ENCODE measurements at places on chromosomes 12 and 14. TPM values are rescaled to one million over a fixed set of nuclear protein-coding genes. Genes with fewer than 3 reads are reported as not detected.

CLEC1A gene
- total RNA-seq: not detected

TAS2R46 gene
- 1.2 TPM for total RNA-seq

HOXC9 gene
- total RNA-seq: not detected

SPRYD3 gene
- 46.8 TPM for total RNA-seq

TAS2R9 gene
- not detected for total RNA-seq

TSHR gene
- not detected for total RNA-seq

ARHGAP9 gene
- total RNA-seq: 355 TPM

RBM19 gene
- total RNA-seq: 59.0 TPM

FAM161B gene
- total RNA-seq: 3.6 TPM

EFS gene
- not detected for total RNA-seq

RERG gene
- not detected for total RNA-seq

CRIP2 gene
- 1.7 TPM for total RNA-seq

RIC8B gene
- total RNA-seq: 15.6 TPM

- H3K27ac ChIP-seq: no peak overlapping the region
- H3K4me1 ChIP-seq: no peaks in the 10 kb centered on the region
Measured at GRCh38 chr14:31029016-31029970, 3.1 kb upstream of the STRN3 start.

- H3K4me1 ChIP-seq: no peaks in the 10 kb centered on the region
- no peak overlapping the region for H3K4me3 ChIP-seq
- H3K27me3 ChIP-seq: no peaks in the 10 kb centered on the region
- no peak overlapping the region for H3K27ac ChIP-seq
Measured at GRCh38 chr12:70031046-70031445, 206.0 kb downstream of the MYRFL start.

GRCh38 chr12:114266536-114266935 lies 139.4 kb downstream of the TBX5 start:
- H3K4me1 ChIP-seq: no peaks in the 10 kb centered on the region
- DNase-seq: no peak
- no peaks in the 10 kb centered on the region for H3K36me3 ChIP-seq
- no peak overlapping the region for H3K27ac ChIP-seq

- H3K36me3 ChIP-seq: no peaks in the 10 kb centered on the region
- DNase-seq: no peak
- H3K4me3 ChIP-seq: no peak overlapping the region
- no peaks in the 10 kb centered on the region for H3K27me3 ChIP-seq
- H3K27ac ChIP-seq: no peak overlapping the region
- no peaks in the 10 kb centered on the region for H3K4me1 ChIP-seq
Measured at GRCh38 chr14:55724736-55725135, 144.7 kb downstream of the KTN1 start.

DNA sequence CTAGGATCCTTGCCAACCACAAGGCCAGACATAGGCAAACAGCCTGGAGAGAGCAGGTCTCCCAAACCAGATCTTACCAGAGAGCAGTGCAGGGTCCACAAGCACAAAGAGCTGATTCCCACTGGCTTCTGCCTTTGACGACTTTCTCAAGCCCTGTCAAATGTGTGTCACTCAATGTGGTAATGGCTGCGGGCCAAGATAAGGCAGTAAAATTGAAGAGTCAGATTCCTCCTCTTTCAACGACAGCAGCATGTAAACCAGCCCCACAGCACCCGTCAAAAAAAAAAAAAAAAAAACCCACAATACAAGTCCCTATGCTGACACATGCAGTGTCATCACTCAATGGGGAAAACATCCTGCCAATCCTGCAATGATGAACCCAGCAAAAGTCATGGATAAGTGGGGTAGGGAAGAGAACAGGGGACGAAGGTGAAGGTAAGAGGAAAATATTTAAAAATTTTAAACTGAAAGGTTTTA lies at the start of gene STON2:
TSS of gene STON2 (minus strand) at position 123 of the 477 bp plus-strand sequence. CDS start 1,942 bp downstream, outside the sequence.
- no peaks in the 10 kb centered on the region for H3K4me1 ChIP-seq
- no peak for DNase-seq
- no peaks in the 10 kb centered on the region for H3K27me3 ChIP-seq
- H3K27ac ChIP-seq: no peak within 1 kb of the TSS
- H3K36me3 ChIP-seq: no peaks in the 10 kb centered on the region

GRCh38 chr12:25775968-25776367 lies 182.5 kb upstream of the RASSF8 start:
- H3K4me3 ChIP-seq: no peak overlapping the region
- H3K36me3 ChIP-seq: no peaks in the 10 kb centered on the region
- H3K27ac ChIP-seq: no peak overlapping the region
- no peaks in the 10 kb centered on the region for H3K27me3 ChIP-seq
- no peaks in the 10 kb centered on the region for H3K4me1 ChIP-seq

DNA sequence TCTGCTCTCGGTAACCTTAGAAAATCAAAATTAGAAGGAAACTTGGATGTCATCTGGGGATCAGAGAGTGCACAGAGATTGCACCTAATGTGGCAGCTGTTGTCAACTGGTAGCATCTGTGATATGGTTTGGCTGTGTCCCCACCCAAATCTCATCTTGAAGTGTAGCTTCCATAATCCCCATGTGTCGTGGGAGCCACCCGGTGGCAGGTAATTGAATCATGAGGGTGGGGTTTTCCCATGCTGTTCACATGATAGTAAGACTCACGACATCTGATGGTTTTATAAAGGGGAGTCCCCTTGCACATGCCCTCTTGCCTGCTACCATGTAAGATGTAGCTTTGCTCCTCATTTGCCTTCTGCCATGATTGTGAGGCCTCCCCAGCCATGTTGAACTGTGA lies 127.7 kb upstream of the SRRM4 start:
- H3K27ac ChIP-seq: no peak overlapping the region
- no peaks in the 10 kb centered on the region for H3K27me3 ChIP-seq
- no peak overlapping the region for H3K4me3 ChIP-seq
- DNase-seq: no peak
- H3K36me3 ChIP-seq: no peaks in the 10 kb centered on the region

GRCh38 chr12:45909041-45909713 lies 81.2 kb downstream of the SCAF11 start:
- DNase-seq: no peak
- no peaks in the 10 kb centered on the region for H3K27me3 ChIP-seq
- no peak overlapping the region for H3K4me3 ChIP-seq
- H3K27ac ChIP-seq: no peak overlapping the region

GRCh38 chr12:1453810-1454209 lies 140.6 kb downstream of the FBXL14 start:
- no peaks in the 10 kb centered on the region for H3K4me1 ChIP-seq
- no peak overlapping the region for H3K4me3 ChIP-seq
- DNase-seq: no peak
- no peak overlapping the region for H3K27ac ChIP-seq

DNA sequence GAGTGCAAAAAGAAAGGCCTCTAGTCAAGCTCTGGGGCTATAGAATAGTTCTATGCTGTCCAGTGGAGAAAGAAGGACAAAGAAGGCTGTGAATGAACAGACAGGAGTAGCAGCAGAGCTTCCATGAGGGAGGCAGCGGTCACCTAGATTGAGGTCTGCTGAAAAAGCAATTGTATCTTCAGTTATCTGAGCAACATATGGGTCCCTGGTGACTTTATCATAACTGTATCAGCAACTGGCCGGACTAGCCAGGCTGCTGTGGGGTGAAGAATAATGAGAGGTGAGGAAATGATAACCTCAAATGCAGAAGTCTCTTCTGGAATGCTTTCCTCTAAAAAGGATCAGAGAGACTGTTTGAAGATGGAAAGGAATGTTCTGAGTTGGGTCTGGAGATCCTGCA lies 971.3 kb upstream of the TMEM132C start:
- no peaks in the 10 kb centered on the region for H3K27me3 ChIP-seq
- DNase-seq: no peak
- H3K36me3 ChIP-seq: no peaks in the 10 kb centered on the region
- no peak overlapping the region for H3K4me3 ChIP-seq
- H3K4me1 ChIP-seq: no peaks in the 10 kb centered on the region

GRCh38 chr14:52012635-52013034 lies 23.3 kb downstream of the RTRAF start:
- H3K4me1 ChIP-seq: no peaks in the 10 kb centered on the region
- no peaks in the 10 kb centered on the region for H3K27me3 ChIP-seq
- H3K4me3 ChIP-seq: no peak overlapping the region

- DNase-seq: no peak
- no peaks in the 10 kb centered on the region for H3K27me3 ChIP-seq
- H3K36me3 ChIP-seq: no peaks in the 10 kb centered on the region
- H3K4me1 ChIP-seq: peaks cover 48% of the 10 kb centered on the region
Measured at GRCh38 chr12:53101931-53102781, 1.1 kb upstream of the SOAT2 start.

- H3K4me3 ChIP-seq: no peak overlapping the region
- peaks cover 44% of the 10 kb centered on the region for H3K36me3 ChIP-seq
- no peaks in the 10 kb centered on the region for H3K4me1 ChIP-seq
- DNase-seq: no peak
- no peaks in the 10 kb centered on the region for H3K27me3 ChIP-seq
Measured at GRCh38 chr12:113170926-113171325, 14.4 kb downstream of the DDX54 start.

- no peak overlapping the region for H3K27ac ChIP-seq
- H3K36me3 ChIP-seq: no peaks in the 10 kb centered on the region
- no peak for DNase-seq
- no peaks in the 10 kb centered on the region for H3K4me1 ChIP-seq
- no peak overlapping the region for H3K4me3 ChIP-seq
- no peaks in the 10 kb centered on the region for H3K27me3 ChIP-seq
Measured at GRCh38 chr12:89192429-89192828, 159.9 kb downstream of the DUSP6 start.

GRCh38 chr12:116245189-116245588 lies 32.3 kb downstream of the MED13L start:
- no peak overlapping the region for H3K27ac ChIP-seq
- no peak overlapping the region for H3K4me3 ChIP-seq
- H3K27me3 ChIP-seq: no peaks in the 10 kb centered on the region
- no peak for DNase-seq
- peaks cover 39% of the 10 kb centered on the region for H3K4me1 ChIP-seq
- H3K36me3 ChIP-seq: no peaks in the 10 kb centered on the region

DNA sequence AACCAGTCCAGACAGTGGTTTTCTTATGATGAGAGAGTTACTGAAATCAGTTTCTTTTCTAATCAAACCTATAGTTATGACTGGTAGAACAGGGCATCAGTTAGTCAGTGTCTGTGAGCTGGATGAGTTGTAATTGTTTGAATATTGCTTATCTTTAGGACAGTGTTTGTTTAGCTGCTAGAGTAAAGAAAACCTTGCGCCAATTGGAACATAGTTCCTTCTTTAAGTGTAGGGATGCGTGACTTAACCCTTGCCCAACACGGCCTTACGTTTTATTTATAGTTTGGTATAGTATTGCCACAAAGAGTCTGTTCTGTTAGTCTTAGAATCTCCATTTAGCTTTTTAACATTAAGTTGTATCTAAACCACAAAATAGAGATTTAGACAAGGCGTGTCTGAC lies 572.6 kb downstream of the SLC16A7 start:
- H3K27me3 ChIP-seq: no peaks in the 10 kb centered on the region
- no peaks in the 10 kb centered on the region for H3K4me1 ChIP-seq
- no peaks in the 10 kb centered on the region for H3K36me3 ChIP-seq
- no peak overlapping the region for H3K4me3 ChIP-seq
- DNase-seq: no peak

- no peak overlapping the region for H3K27ac ChIP-seq
- DNase-seq: no peak
- no peaks in the 10 kb centered on the region for H3K27me3 ChIP-seq
- no peaks in the 10 kb centered on the region for H3K36me3 ChIP-seq
Measured at GRCh38 chr12:116346741-116347140, 69.2 kb upstream of the MED13L start.

GRCh38 chr14:90577661-90578282 lies 180.9 kb downstream of the CALM1 start:
- no peaks in the 10 kb centered on the region for H3K4me1 ChIP-seq
- no peaks in the 10 kb centered on the region for H3K36me3 ChIP-seq
- no peak overlapping the region for H3K27ac ChIP-seq
- no peak for DNase-seq
- no peak overlapping the region for H3K4me3 ChIP-seq

- H3K27ac ChIP-seq: no peak overlapping the region
- no peaks in the 10 kb centered on the region for H3K4me1 ChIP-seq
- H3K27me3 ChIP-seq: no peaks in the 10 kb centered on the region
- no peak for DNase-seq
Measured at GRCh38 chr12:60345442-60345841, 749.6 kb downstream of the SLC16A7 start.

- no peaks in the 10 kb centered on the region for H3K36me3 ChIP-seq
- no peaks in the 10 kb centered on the region for H3K27me3 ChIP-seq
- no peaks in the 10 kb centered on the region for H3K4me1 ChIP-seq
- H3K27ac ChIP-seq: no peak overlapping the region
Measured at GRCh38 chr12:106580671-106581508, 1.9 kb upstream of the RFX4 start.

DNA sequence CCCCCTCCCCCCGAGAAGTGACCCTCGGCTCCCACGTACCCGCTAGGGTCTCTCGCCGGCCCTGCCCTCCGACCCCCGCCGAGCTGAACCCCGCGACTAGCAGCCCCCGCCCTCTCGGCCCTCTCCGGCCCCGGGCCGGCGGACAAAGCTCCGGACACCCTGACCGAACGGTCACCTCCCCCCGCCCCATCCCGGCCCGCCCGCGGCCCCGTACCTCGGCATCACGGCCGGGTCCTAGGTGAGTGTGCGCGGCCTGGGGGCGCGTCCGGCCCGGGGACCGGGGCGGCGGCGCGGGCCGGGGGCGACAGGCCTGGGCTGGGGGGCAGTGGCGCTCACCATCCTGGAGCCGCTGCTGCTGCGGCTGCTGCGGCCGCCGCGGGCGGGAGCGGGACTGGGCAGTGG lies at the start of gene FIGNL2:
TSS of gene FIGNL2 (minus strand) at position 393 of the 402 bp plus-strand sequence. CDS start 26,305 bp downstream, outside the sequence.
- no peak for DNase-seq
- peaks cover 24% of the 10 kb centered on the region for H3K27me3 ChIP-seq
- no peak within 1 kb of the TSS for H3K27ac ChIP-seq
- no peaks in the 10 kb centered on the region for H3K36me3 ChIP-seq
- no peak within 1 kb of the TSS for H3K4me3 ChIP-seq
- no peaks in the 10 kb centered on the region for H3K4me1 ChIP-seq

DNA sequence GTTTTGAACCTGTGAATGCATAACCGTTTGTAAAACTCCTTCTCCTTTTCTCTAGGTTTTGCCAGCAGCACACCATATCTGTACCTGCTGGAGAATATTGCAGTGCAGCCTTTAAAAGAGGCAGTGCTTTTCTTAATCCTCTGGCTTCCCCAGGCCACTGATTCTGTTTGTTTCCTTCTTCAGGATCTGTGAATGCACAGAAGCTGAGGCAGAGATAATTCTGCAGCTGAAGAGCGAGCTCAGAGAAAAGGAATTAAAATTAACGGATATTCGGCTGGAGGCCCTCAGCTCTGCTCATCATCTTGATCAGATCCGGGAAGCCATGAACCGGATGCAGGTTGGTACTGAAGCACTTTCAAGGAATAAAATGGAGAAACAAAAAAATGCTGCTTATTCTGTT lies 348.7 kb downstream of the NAV3 start:
- DNase-seq: no peak
- H3K27me3 ChIP-seq: no peaks in the 10 kb centered on the region
- H3K4me1 ChIP-seq: no peaks in the 10 kb centered on the region
- H3K4me3 ChIP-seq: no peak overlapping the region
- H3K27ac ChIP-seq: no peak overlapping the region

GRCh38 chr12:50086148-50086547 lies 1.0 kb downstream of the SMARCD1 start:
- peaks cover 5% of the 10 kb centered on the region for H3K4me1 ChIP-seq
- H3K27me3 ChIP-seq: no peaks in the 10 kb centered on the region
- peaks cover 17% of the 10 kb centered on the region for H3K36me3 ChIP-seq
- no peak for DNase-seq

Data from naive thymus-derived CD4-positive, alpha-beta T cell (primary cell).